ENCODE measurements at places on chromosomes 6 and 20. TPM values are rescaled to one million over a fixed set of nuclear protein-coding genes. Genes with fewer than 3 reads are reported as not detected.

NKX2-2 gene
- total RNA-seq = not detected

SRXN1 gene
- 60.1 TPM for total RNA-seq

SALL4 gene
- 3.5 TPM for total RNA-seq

USP49 gene
- 3.8 TPM for total RNA-seq

MYLK4 gene
- total RNA-seq = 0.36 TPM

HNF4A gene
- not detected for total RNA-seq

SLC22A2 gene
- total RNA-seq = under 0.01 TPM

ADGB gene
- total RNA-seq = not detected

ZSWIM1 gene
- total RNA-seq = 7.6 TPM

KIF25 gene
- total RNA-seq = not detected

UBE2V1 gene
- 90.8 TPM for total RNA-seq

CSNK2A1 gene
- total RNA-seq = 82.9 TPM

ZC2HC1B gene
- total RNA-seq = not detected

ZBP1 gene
- not detected for total RNA-seq

TPX2 gene
- total RNA-seq = 16.2 TPM

SLC22A3 gene
- total RNA-seq = 18.9 TPM

CLPSL1 gene
- not detected for total RNA-seq

CEBPB gene
- 75.7 TPM for total RNA-seq

DLK2 gene
- 0.29 TPM for total RNA-seq

RTF2 gene
- total RNA-seq = 69.1 TPM

C6orf15 gene
- total RNA-seq = not detected

ARMH2 gene
- total RNA-seq = not detected

GLP1R gene
- not detected for total RNA-seq

All from osteoblast (primary cell).